ENCODE measurements at places on chromosomes 13 and 19. TPM values are rescaled to one million over a fixed set of nuclear protein-coding genes. Genes with fewer than 3 reads are reported as not detected.

DNA sequence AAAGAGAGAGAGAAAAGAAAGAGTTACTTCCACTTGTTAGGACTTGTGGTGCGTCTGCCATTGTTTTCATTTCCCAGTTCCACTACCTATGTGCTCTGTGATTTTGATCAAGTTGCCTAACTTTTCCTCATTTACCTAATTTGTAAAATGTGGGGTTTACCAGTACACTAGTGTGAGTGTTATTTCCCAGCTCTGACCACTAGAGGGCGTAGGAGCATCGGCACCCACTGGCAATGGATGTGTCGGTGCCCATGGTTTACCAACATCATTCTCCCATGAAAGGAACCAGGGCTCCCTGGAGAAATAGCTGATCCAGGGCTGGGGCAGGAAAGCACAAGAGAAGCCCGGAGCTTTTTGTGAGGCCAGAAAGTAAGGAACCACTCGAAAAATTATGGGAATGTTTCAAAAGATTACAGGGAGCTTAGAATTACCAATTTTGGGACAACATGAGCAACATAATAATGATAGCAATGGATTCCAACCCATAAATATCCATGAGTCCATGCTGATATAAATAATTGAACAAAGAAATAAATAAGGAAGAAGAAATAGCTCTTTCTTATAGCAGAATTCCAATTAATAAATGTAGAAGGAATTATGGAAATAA, 15.1 kb upstream of the CEACAM4 start:
- H3K4me3 ChIP-seq: no peak overlapping the region
- H3K27me3 ChIP-seq: no peaks in the 10 kb centered on the region
- H3K4me1 ChIP-seq: no peaks in the 10 kb centered on the region
- no peaks in the 10 kb centered on the region for H3K36me3 ChIP-seq

GRCh38 chr13:68439817-68440216, 1209.7 kb upstream of the PCDH9 start:
- no peak for DNase-seq
- H3K27ac ChIP-seq: no peak overlapping the region
- H3K36me3 ChIP-seq: no peaks in the 10 kb centered on the region
- no peak overlapping the region for H3K4me3 ChIP-seq
- no peaks in the 10 kb centered on the region for H3K27me3 ChIP-seq

- DNase-seq: no peak
- H3K27me3 ChIP-seq: no peaks in the 10 kb centered on the region
- H3K36me3 ChIP-seq: no peaks in the 10 kb centered on the region
- H3K4me3 ChIP-seq: no peak overlapping the region
- no peak overlapping the region for H3K27ac ChIP-seq
These were observed 5.4 kb downstream of the BLVRB start for GRCh38 chr19:40460185-40460584.

DNA sequence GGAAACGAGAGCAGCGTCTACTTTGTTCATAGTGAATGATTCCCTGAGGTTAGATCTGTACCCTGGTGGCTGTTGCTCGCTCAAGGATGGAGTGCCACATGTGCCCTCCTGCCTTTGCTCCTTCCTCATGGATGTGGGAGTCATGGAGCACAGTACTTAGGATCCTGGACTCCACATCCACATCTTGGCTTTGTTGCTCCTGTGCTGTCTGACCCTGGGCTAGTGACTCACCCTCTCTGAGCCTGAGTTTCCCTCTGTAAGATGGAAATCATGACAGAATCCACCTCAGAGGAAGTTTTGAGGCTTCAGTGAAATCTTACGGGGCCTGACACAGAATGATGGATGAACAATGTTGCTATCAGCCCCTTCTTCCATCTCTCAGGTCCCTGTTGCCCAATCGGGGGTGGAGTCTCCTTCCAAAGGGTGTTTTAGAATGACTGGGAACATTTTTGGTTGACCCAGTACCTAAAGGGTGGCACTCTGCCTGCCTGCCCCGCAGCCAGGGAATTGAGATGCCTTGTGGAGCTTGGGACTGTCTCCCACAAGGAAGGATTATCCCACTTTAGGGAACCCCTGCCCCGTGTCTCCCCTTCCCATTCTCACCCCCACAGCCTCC, 9.8 kb upstream of the TIMM50 start:
- no peak overlapping the region for H3K4me3 ChIP-seq
- H3K27ac ChIP-seq: no peak overlapping the region
- peaks cover 30% of the 10 kb centered on the region for H3K36me3 ChIP-seq
- no peak for DNase-seq

GRCh38 chr13:94959626-94960025, 247.3 kb upstream of the SOX21 start:
- H3K27ac ChIP-seq: no peak overlapping the region
- no peak for DNase-seq
- H3K4me1 ChIP-seq: peaks cover 8% of the 10 kb centered on the region
- no peaks in the 10 kb centered on the region for H3K36me3 ChIP-seq
- peaks cover 12% of the 10 kb centered on the region for H3K27me3 ChIP-seq

- no peaks in the 10 kb centered on the region for H3K27me3 ChIP-seq
- H3K4me3 ChIP-seq: no peak overlapping the region
- no peak overlapping the region for H3K27ac ChIP-seq
- peaks cover 9% of the 10 kb centered on the region for H3K4me1 ChIP-seq
- peaks cover 5% of the 10 kb centered on the region for H3K36me3 ChIP-seq
- DNase-seq: no peak
These were observed 4.2 kb downstream of the SLC7A9 start for GRCh38 chr19:32865326-32865725.

DNA sequence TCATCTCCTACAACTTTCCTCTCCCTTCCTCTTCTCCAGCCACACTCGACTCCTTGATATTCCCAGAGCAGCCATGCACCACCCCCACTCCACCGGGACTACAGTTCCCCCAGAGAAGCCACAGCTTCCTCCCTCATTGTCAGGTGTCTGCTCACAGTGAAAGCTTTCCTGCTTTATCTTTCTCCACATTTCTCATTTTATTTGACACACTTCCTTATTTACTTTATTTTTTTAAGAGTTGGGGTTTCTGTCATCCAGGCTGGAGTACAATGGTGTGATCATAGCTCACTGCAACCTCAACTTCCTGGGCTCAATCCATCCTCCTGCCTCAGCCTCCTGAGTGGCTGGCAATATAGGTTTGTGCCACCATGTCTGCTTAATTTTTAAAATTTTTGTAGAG, 464.6 kb downstream of the MYO16 start:
- H3K36me3 ChIP-seq: no peaks in the 10 kb centered on the region
- no peak overlapping the region for H3K4me3 ChIP-seq
- DNase-seq: no peak
- no peak overlapping the region for H3K27ac ChIP-seq
- H3K27me3 ChIP-seq: peaks cover 18% of the 10 kb centered on the region

OXGR1 gene
- total RNA-seq: not detected

RXFP2 gene
- not detected for total RNA-seq

KIR2DL4 gene
- not detected for total RNA-seq
